DMS 273 treated with DMSO at 0.1 percent for 48 hours (cell line): ENCODE measurements at places on chromosomes 1 and 21.

- no peak for DNase-seq
Measured at GRCh38 chr1:214476229-214476985, 75.0 kb downstream of the PTPN14 start.

DNA sequence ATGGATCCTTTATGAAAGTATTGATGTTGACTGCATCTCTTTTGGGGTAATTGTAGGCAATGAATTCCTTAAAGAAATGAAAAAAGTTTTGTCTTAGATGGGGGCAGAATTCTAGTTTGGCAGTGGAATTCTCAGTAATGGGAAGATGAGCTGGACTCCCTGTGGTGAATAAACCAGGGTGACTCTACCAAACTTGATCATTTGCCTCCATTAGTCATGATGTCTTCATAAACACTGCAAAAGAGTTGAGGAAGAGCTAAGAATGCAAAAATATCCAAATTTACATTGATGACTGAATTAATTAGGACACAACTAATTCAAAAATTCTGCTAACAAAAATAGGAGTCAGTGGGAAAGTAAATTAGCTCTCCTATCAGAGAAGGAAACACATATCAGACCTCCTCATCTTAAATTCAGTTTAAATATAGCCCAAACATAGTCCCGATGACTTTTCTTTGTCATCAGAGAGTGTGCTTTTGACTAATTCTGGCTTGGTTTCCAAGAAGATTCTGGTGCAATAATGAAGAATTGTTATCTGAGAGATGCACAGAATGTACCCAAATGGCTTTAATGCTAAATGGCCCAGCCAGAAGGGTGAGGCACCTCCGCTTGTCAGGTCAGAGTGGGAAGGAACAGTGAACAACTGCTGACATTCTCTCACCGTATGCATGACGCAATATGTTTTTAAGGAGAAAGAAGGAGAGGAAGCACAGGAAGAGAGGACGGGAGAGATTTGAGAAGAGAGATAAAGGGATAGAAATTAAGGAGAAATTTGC is 525.1 kb downstream of the LMO4 start:
- DNase-seq: no peak

DNA sequence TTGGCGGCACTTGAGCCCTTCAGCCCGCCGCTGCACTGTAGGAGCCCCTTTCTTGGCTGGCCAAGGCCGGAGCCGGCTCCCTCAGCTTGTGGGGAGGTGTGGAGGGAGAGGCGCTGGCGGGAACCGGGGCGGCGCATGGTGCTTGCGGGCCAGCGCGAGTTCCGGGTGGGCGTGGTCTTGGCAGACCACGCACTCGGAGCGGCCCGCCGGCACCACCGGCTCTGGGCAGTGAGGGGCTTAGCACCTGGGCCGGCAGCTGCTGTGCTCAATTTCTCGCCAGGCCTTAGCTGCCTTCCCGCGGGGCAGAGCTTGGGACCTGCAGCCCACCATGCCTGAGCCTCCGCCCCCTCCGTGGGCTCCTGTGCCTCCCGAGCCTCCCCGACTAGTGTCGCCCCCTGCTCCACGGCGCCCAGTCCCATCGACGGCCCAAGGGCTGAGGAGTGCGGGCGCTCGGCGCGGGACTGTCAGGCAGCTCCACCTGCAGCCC is 673.7 kb upstream of the BRINP3 start:
- no peak for DNase-seq

- no peak for DNase-seq
Measured at GRCh38 chr1:215416497-215416896, 150.6 kb upstream of the KCTD3 start.

GRCh38 chr21:39161064-39161463 is 22.2 kb downstream of the PSMG1 start:
- DNase-seq: no peak

DNA sequence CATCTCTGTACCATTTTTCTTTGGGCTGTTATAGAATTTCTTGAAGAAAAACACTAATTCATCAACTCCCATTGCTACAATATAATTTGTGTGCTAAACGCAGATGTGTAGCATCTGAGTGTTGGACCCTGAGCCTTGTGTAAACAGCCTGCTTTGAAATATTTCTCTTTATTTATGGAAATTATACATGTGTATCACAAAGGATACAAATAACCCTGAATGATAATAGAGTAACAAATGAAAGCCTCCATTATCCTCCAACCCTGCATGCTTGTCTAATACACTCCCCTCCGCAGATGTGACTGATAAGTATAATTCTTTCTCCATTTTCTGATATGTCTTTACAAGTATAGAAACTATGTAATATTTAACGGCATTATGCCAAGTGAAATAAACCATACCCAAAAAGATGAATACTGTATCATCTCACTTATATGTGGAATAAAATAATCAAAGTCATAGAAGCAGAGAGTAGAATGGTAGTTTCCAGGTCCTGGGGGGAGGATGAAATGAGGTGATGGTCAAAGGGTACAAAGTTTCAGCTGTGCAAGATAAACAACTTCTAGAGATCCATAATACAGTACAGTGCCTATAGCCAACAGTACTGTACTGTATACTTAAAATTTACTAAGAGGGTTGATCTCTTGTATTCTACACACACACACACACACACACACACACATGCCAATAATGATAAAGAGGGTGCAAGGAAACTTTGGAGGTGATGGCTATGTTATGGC is 2.8 kb upstream of the ADAM30 start:
- DNase-seq: no peak

DNA sequence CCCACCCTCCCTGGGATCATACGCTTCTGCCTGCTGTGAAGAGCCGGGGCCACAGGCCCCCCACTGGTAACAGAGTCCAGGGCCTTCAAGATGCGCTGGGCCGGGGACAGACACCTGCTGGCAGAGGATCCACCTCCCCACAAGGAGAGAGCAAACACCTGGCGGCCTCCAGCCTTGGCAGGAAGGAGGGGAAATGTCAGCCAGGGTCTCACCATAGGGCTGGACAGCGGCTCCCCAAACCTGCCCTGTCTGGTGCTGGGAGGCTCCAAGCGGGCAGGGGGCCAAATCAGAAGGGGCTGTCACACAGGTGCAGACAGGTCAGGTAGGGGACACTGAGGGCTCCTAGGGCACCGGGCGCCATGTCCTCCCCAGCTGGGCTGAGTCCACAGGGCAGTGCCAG is 58.9 kb downstream of the KCNAB2 start:
- DNase-seq: no peak

GRCh38 chr1:218823291-218823900 is 350.3 kb upstream of the LYPLAL1 start:
- no peak for DNase-seq

GRCh38 chr1:6494627-6495026 is 3.2 kb upstream of the PLEKHG5 start:
- no peak for DNase-seq

DNA sequence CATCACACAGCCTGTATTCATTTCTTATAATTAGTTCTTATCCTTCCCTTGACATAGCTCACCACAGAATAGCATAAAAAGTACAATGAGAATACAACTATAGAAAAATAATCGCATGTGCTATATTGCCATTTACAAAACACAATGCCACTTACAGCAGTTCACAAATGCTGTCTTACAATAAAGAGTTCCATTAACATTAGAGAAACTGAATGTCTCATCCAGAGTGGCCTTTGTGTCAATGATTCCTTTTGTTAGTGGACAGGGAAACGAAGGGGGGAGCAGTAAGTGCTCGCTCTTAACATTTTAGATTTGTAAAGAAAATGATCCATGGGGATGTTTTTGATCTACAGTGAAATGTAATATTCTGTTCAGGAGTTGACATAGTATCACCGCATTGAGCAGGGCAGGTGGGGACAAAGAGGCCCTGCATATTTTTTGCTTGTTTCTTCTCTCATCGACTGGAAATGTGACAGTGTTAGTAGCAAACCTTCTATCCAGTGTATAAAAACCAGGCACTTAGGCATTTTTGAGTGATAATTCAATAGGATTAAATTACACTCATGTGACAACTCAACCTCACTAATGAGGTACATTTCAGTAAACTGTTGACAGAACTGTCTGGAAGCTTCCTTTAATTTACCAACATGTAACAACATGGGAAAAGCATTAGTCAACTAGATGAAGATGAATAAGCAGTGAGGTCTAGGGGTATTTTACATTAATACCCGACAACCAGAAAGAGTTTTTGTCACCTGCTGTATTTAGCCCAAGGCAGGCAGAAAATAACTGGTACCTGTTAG is 35.6 kb upstream of the RRP15 start:
- no peak for DNase-seq

GRCh38 chr1:12309783-12310742 is 80.2 kb downstream of the VPS13D start:
- no peak for DNase-seq

- no peak for DNase-seq
Measured at GRCh38 chr1:34645109-34645688, 109.6 kb upstream of the GJB5 start.

GRCh38 chr1:118151312-118151937 is 33.6 kb downstream of the SPAG17 start:
- DNase-seq: no peak

GRCh38 chr21:23009360-23009759 is 2011.2 kb downstream of the NCAM2 start:
- DNase-seq: no peak

DNA sequence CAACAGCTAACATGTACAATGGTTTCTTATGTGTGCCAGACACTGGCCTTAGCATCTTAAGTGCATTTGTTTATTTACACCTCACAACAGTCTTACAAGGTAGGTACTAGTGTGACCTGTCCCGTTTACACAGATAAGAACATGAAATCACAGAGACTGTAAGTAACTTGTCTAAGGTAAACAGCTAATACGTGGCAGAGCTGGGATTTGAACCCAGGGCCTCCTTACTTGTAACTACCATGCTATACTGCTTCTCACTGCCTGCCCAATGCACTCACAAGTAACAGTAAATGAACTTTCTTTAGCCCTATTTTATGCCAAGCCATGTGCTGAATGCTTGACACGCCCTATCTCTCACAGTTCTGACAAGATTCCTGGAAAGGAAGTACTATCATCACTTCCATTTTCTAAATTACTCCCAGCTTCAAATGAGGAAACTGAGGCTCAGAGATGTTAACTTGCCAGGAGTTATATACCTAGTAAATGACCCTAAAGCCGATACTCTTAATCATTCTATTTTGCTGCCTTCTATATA is 25.7 kb upstream of the ROR1 start:
- no peak for DNase-seq

- no peak for DNase-seq
Measured at GRCh38 chr1:21294266-21294989, 4.2 kb upstream of the ECE1 start.

DNA sequence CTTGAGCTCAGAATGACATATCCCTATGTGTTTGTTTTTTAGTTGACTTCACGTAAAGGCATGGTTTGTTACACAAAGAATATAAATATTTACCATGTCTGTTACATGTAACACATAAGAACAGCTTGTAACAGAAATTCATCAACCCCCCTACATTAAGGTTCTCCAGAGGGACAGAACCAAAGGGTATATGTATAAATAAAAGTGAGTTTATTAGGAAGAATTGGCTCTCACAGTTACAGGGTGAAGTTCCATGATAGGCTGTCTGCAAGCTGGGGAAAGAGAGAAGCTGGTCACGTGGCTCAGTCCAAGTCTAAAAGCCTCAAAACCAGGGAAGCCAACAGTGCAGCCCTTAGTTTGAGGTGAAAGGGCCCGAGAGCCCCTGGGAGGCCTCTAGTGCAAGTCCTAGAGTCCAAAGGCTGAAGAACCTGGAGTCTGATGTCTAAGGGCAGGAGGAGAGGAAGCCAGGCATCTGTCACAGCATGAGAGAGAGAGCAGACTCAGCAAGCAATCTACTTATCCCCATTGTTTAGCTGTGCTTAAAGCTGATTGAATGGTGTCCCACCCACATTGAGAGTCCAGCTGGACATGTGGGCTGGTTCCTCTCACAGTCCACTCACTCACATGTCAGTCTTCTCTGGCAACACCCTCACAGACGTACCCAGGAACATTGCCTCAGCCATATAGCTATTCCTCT is 15.8 kb downstream of the THRAP3 start:
- no peak for DNase-seq

GRCh38 chr1:232998138-232998537 is 47.7 kb downstream of the NTPCR start:
- DNase-seq: no peak

- DNase-seq: peak; percentile 80
Measured at GRCh38 chr1:181251001-181251712, 162.7 kb downstream of the IER5 start.

DNA sequence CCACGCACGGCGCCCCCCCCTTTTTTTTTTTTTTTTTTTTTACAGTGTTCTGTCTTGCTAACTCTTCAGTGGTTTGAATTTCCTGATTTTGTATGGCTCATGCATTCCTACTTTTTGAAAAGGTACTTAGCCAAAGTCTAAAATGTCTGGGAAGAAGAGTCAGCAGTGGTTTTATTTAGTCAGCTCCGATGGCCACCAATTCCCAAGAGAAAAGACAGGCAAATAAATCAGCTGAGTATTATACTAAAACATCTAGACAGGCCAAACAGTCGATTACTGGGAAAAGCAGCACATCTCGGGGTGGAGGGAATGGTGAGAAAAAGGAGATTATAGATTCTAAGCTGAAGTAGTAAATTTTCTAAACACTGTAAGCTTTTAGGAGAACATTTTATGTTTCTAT is 192.5 kb upstream of the ZRANB2 start:
- no peak for DNase-seq

DNA sequence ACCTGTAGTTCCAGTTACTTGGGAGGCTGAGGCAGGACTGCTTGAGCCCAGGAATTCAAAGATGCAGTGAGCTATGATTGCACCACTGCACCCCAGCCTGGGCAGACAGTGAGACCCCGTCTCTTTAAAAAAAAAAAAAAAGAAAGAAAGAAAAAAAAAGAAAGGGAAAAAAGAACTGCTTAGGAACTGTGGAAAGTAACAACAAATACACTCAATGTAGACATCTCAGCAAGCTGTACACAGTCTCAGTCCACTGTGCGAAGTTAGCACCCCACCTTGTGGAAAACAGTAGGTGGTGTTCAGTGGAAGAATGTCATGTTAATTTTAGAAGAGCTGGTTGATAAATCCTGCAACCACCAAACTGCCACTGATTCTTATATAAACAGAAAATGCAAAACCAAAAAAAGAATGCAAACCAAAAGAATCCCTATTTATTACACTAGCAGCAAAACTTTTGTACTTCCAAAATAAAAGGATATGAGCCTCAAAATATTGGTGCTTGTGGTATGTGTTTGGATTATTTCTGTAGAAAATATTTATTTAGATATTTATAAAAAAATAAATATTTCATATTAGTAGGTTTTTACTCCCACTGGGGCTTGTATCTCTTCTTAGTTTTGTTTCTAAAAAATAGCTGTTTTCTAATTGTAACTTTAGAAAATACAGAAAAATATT is 31.1 kb downstream of the ALG14 start:
- DNase-seq: no peak

DNA sequence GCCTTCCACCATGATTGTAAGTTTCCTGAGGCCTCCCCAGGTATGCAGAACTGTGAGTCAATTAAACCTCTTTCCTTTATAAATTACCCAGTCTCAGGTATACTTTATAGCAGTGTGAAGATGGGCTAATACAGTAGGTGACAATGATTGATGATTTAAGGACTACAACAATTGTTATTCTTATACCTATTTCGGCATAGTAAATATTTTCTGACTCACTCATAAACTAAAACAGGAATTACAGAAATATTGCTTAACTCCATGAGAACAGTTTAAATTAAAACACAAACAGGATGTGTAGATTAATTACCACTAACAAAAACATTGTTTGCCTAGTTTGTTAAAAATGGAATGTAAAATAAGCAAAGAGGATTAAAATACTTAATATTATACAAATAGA is 839.9 kb downstream of the LTN1 start:
- no peak for DNase-seq

GRCh38 chr1:51270751-51271150 is 34.7 kb downstream of the RNF11 start:
- no peak for DNase-seq
